RPMI8226 (cell line): ENCODE measurements at places on chromosomes 5 and 9.

- no peak for DNase-seq
These were observed 130.4 kb downstream of the CHSY3 start for GRCh38 chr5:130034566-130035210.

GRCh38 chr5:42491699-42492098, 68.5 kb downstream of the GHR start:
- no peak for DNase-seq

DNA sequence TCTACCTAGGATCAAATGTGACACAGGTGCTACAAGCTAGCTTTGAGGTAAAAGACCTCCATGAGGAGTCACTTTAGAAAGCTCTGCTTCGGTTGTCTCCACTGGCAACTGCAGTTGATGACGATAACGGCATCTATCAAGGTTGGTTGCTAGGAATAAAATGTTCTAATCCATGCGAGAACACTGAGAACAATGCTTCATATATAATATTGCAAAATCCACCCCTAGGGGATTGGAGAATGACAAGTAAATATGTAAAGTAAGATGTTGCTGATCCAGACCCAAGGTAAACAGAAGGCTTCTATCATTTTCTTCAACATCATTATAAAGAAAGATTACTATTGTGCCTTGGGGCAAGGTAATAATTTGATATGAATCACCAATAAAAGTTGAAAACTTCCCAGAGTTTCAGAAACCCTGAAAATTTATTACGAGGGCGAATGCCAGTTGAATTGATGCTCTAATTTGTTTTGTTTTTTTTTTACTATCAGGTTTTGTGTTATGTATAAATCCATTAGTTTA, 1003.4 kb downstream of the CDH18 start:
- DNase-seq = no peak

- DNase-seq = no peak
These were observed 789.7 kb upstream of the ZNF608 start for GRCh38 chr5:125536095-125536494.
